ENCODE measurements at places on chromosomes 3 and 15.

- peak overlapping the region; percentile 38 for H3K27ac ChIP-seq
- H3K27me3 ChIP-seq = no peaks in the 10 kb centered on the region
- no peaks in the 10 kb centered on the region for H3K36me3 ChIP-seq
- no peak for DNase-seq
- no peak overlapping the region for H3K4me3 ChIP-seq
These were observed 116.3 kb downstream of the AKAP13 start for GRCh38 chr15:85496551-85497171.

GRCh38 chr3:188153437-188154013, 432 bp upstream of the LPP start:
- peaks cover 10% of the 10 kb centered on the region for H3K27me3 ChIP-seq
- H3K4me1 ChIP-seq = peaks cover 43% of the 10 kb centered on the region
- H3K36me3 ChIP-seq = no peaks in the 10 kb centered on the region

DNA sequence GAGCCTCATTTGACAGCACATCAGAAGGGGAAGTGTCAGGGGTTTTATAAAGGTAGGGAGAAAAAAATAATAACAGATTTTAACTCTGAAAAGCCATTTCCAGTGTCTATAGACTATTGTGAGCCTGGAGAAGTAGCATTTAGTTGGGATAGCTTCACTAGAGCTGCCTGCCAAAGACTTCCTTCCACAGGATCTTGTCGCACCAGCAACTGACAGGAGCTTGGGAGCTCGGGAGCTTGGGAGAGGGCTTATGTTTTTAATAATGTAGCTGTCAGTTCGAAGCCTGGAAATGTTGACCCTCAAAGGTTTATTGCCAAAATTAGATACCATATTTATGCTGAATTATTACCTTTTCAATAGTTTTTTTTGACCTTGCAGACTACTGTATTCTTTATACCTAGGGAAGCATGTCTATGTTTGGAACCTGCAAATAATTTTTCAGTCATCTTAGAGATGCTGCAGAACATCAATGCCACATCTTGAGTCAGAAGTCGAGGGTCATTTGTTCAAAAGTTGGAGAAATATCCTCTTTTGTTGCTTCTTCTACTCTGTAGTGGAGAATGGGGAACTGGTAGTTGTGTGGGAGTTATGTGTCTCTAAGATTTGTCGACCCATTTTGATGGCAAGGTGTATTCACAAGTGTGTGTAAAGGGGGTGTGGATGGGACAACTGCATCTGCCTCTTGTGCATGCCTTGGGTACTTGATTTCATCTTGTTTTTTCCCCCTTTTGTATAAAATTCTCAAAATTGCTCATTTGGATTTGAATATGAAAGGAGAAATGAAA, 41.7 kb downstream of the ARPP21 start:
- H3K27me3 ChIP-seq = peaks cover 80% of the 10 kb centered on the region
- H3K36me3 ChIP-seq = no peaks in the 10 kb centered on the region
- H3K4me1 ChIP-seq = no peaks in the 10 kb centered on the region
- no peak overlapping the region for H3K4me3 ChIP-seq
- no peak for DNase-seq
- H3K27ac ChIP-seq = no peak overlapping the region

GRCh38 chr3:78178209-78178608, 1138.3 kb downstream of the ROBO2 start:
- H3K27ac ChIP-seq = no peak overlapping the region
- H3K36me3 ChIP-seq = no peaks in the 10 kb centered on the region
- no peak for DNase-seq
- H3K4me1 ChIP-seq = peaks cover 20% of the 10 kb centered on the region
- H3K27me3 ChIP-seq = no peaks in the 10 kb centered on the region

- DNase-seq = no peak
- no peaks in the 10 kb centered on the region for H3K36me3 ChIP-seq
These were observed 200.7 kb downstream of the KCNH8 start for GRCh38 chr3:19348941-19349564.

GRCh38 chr3:48891606-48892005, 7.1 kb downstream of the SLC25A20 start:
- H3K4me3 ChIP-seq = no peak overlapping the region
- DNase-seq = no peak
- H3K27ac ChIP-seq = no peak overlapping the region
- no peaks in the 10 kb centered on the region for H3K36me3 ChIP-seq
- no peaks in the 10 kb centered on the region for H3K4me1 ChIP-seq

GRCh38 chr15:52464040-52464439, 64.6 kb downstream of the MYO5A start:
- no peaks in the 10 kb centered on the region for H3K27me3 ChIP-seq
- H3K27ac ChIP-seq = no peak overlapping the region
- H3K36me3 ChIP-seq = peaks cover 4% of the 10 kb centered on the region
- H3K4me1 ChIP-seq = peaks cover 3% of the 10 kb centered on the region
- DNase-seq = no peak

DNA sequence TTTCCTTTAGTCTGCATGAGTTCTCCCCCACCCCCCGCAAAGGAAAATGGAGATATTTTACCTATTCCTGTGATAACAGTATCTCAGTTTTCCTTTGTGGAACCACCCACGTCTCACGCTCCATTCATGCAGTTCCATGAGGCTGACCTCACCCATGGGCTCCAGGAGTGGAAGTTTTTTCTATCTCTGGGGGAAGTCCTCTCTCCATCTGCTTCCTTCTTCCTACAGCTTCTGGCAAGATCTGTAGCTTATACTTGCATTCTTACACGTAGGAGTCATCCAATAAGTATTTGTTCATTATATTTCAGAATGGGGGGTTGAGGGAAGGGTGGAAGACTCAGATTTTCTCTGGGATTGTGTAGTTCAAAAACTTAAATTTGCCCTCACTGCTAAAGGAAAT, 5.8 kb upstream of the GLCE start:
- peaks cover 13% of the 10 kb centered on the region for H3K27me3 ChIP-seq
- no peak for DNase-seq
- no peaks in the 10 kb centered on the region for H3K36me3 ChIP-seq
- H3K27ac ChIP-seq = no peak overlapping the region
- H3K4me3 ChIP-seq = no peak overlapping the region

DNA sequence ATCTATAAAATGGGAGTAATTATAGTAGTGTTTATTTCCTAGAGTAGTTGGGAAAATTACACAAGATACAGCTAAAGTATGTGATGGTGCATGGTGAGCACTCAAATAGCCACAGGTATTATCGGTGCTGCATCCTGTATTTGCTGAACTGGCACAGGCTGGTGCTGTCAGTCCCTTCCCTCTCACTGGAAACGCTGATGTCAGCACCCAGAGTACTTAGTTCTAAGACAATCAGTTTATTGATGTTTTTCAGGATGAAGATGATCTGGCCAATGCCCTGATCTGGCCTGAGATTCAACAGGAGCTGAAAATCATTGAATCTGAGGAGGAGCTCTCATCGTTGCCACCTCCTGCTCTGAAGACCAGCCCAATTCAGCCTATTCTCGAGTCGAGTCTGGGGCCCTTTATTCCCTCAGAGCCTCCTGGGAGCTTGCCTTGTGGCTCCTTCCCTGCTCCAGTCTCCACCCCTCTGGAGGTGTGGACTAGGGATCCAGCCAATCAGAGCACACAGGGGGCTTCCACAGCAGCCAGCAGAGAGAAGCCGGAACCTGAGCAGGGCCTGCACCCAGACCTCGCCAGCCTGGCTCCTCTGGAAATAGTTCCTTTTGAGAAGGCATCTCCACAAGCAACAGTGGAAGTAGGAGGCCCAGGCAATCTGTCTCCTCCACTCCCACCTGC, 49.7 kb downstream of the TMEM39A start:
- H3K4me1 ChIP-seq = peaks cover 11% of the 10 kb centered on the region
- H3K27ac ChIP-seq = no peak overlapping the region
- H3K27me3 ChIP-seq = no peaks in the 10 kb centered on the region
- H3K4me3 ChIP-seq = no peak overlapping the region

- peaks cover 4% of the 10 kb centered on the region for H3K4me1 ChIP-seq
- H3K27me3 ChIP-seq = peaks cover 14% of the 10 kb centered on the region
- no peak overlapping the region for H3K4me3 ChIP-seq
- no peaks in the 10 kb centered on the region for H3K36me3 ChIP-seq
- H3K27ac ChIP-seq = no peak overlapping the region
These were observed 1274.7 kb upstream of the CADM2 start for GRCh38 chr3:83683937-83684598.

GRCh38 chr3:50177346-50177745, 14.1 kb upstream of the GNAT1 start:
- H3K4me3 ChIP-seq = no peak overlapping the region
- DNase-seq = no peak
- peaks cover 31% of the 10 kb centered on the region for H3K36me3 ChIP-seq
- peaks cover 7% of the 10 kb centered on the region for H3K27me3 ChIP-seq
- H3K27ac ChIP-seq = no peak overlapping the region
- peaks cover 4% of the 10 kb centered on the region for H3K4me1 ChIP-seq

All from mesothelial cell of epicardium (in vitro differentiated cells).